ENCODE measurements at places on chromosomes 2 and 18. TPM values are rescaled to one million over a fixed set of nuclear protein-coding genes. Genes with fewer than 3 reads are reported as not detected.

TXNDC2 gene
- 0.28 TPM for total RNA-seq

IL37 gene
- 0.55 TPM for total RNA-seq

TLK1 gene
- total RNA-seq: 112 TPM

DNA sequence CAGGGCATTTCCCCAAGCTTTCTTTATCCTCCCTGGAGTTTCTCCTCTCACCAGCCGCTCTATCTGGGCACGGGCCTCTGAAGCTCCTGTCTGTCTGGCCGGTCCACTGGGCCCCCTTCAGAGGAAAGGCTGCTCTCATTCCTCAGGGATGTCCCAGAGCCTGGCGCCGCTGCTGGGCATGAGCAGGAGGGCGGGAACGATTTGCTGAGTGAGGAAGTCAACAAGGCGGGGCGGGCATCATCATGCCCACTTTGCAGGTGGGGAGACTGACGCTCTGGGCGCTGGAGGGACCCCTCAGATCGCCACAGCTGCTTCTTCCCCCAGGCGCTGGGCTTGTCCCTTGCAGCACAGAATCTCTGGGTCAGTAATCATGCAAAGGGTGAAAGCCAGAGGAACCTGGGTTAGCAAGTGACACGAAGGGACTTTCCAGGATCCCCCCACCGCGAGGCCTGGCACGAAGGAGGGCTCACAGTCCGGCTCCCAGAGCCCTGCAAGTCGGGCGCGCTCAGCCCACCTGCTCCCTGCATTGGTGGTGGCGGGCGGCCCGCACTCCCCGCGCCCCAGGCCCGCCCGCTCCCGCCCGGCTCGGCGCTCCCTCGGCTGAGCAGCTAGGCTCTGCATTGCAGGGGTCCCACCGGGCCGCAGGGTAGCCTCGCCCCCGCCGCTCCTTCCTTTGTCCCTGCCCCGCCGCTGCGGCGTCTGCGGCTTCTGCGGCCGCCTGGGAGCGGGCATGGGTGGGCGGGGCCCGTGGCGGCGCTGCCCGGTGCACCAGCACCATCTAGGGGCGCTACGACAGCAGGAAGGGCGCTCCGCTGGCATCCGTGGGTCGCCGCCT, 157.8 kb downstream of the CYRIA start:
- H3K27me3 ChIP-seq: no peaks in the 10 kb centered on the region
- no peak overlapping the region for H3K27ac ChIP-seq
- no peaks in the 10 kb centered on the region for H3K4me1 ChIP-seq
- H3K36me3 ChIP-seq: no peaks in the 10 kb centered on the region

DNA sequence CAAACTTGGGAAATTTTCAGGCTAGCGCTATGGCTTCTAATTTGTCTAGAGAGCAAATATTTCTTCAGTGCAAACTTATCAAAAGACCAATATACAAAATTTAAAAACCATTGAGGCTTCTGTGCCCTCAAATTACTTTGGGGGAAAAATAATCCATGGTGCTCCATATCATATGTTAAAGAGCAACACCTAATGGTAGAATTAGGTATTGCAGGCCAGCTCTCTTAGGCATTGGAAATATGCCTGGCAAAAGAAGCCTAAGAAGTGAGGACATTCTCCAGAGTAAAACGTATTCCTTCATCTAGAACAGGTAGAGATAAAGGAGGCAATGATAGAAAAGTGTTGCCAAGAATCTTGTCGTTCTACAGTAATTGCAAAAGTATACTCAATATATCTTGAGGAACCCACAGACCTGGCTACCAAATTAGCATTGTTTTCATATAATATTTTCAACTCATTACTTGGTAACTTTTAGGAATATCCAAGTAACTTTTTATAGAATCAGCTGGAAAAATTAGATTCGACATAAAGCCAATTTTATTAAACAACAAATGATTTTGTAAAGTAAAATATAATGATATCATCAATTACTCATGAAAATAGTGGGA, 401.1 kb downstream of the BCL11A start:
- no peaks in the 10 kb centered on the region for H3K27me3 ChIP-seq
- H3K4me3 ChIP-seq: no peak overlapping the region
- no peak overlapping the region for H3K27ac ChIP-seq

GRCh38 chr2:1641523-1641922, 102.8 kb downstream of the PXDN start:
- H3K36me3 ChIP-seq: peaks cover 16% of the 10 kb centered on the region
- H3K27me3 ChIP-seq: no peaks in the 10 kb centered on the region
- no peak for DNase-seq
- no peaks in the 10 kb centered on the region for H3K4me1 ChIP-seq

DNA sequence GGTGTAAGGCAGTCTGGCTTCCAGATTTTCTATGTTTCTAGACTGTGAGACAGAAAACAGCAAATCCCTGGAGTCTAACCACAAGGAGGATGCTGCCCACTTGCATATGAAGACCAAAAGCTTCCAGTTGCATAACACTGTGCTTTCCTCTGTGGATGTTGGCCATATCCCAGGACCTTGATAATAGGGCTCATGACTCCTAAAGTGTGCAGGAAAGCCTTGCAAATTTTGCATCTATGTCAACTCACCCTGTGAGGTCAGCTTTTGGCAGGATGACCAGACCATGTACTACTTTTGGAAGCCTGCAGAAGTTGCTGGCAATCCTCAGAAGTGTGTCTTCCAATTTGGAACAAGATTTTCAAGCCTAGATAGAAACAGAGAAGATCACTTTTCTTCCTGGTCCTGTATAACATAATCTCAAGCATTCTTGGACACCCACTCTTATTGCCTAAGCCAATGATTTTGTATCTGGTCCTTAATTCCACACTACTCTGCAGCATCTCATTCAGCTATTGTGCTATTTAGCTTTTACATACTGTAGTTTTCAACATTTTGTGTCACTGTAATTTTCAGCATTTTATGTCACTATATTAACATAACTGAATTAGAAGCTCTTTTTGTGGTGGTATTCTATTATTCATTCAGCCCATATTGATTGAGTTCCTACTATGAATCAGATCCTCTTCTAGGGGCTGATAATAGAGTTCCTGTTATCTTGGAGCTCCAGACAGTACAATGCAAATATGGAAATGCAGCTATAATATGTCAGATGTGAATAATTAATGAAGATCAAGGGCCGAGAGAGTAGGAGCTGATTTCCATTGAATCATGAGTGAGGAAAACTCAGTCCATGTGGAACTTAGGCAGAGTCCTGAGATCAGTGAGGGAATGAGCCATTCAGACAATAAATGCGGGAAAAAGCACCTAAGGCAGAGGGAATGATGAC, 85.3 kb upstream of the RAB27B start:
- H3K36me3 ChIP-seq: no peaks in the 10 kb centered on the region
- H3K4me3 ChIP-seq: no peak overlapping the region
- DNase-seq: no peak

DNA sequence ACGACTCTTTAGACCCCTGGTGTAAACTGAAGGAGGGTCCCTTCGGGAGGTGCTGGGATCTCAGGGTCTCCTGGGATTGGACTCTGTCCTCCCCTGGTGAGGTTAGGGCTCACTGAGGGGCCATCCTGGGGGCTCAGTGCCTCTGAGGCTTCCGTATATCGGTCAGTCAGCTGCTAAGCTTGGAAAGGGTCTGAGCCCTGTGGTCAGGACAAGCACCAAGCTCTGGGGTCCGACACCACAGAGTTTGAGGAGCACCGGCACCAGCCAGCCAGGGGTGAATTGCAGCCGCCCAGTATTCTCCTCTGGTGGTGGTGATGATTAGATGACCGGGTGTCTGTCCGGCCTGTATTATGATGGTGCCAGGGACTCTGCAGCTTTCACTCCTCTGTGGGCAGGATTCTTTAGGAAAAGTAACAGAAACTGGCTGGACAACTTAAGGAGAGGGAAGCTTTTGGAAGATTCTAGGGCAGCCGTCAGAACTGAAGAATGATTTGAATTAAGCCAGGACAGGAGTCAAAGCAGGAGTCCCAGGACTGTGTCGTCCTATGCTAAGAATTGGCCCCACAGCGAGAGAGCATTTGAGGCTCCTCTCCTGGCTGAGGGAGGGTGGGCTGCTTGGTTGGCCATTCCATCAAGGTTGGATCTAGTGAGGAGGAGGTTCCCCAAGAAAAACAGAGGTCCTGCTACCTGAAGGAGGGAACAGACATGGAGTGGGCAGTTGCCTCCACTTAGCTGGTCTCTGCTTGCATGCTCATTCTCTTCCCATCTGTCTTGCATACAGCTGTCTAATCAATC, 158.6 kb upstream of the HS6ST1 start:
- H3K4me1 ChIP-seq: no peaks in the 10 kb centered on the region
- H3K27ac ChIP-seq: no peak overlapping the region
- no peaks in the 10 kb centered on the region for H3K27me3 ChIP-seq
- H3K4me3 ChIP-seq: no peak overlapping the region
- peaks cover 9% of the 10 kb centered on the region for H3K36me3 ChIP-seq
- DNase-seq: no peak

DNA sequence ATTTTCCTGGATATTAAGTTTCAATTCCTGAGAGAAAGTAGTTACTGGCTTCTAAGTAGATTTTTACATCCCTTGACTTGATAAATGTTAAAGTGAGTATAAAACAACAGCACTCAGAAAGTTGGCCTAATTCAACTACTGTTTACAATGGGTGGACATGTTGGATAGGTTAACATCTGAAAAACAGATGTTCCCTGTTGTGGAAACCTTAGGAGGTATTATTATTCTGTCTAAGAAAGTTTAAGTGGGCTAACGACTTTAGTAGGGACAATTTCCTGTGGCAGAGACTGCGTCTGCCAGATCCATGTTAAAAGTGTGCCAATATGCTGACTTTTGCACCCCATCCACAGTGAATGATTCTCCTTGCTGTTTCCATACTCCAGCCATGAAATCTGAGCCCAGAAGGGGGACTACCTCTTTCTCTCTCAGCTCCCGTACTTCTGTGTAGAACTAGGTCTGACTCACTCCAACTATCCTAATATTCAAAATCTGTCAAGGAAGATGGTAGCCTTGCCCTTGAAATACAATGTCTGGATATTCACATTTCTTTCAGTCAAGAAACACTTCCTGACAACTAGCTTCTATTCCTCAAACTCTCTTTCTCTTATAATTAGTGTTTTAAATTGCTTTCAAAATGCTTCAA, 327.5 kb upstream of the HNRNPA3 start:
- no peaks in the 10 kb centered on the region for H3K27me3 ChIP-seq
- no peak overlapping the region for H3K27ac ChIP-seq
- no peaks in the 10 kb centered on the region for H3K36me3 ChIP-seq
- no peak overlapping the region for H3K4me3 ChIP-seq
- no peaks in the 10 kb centered on the region for H3K4me1 ChIP-seq

DNA sequence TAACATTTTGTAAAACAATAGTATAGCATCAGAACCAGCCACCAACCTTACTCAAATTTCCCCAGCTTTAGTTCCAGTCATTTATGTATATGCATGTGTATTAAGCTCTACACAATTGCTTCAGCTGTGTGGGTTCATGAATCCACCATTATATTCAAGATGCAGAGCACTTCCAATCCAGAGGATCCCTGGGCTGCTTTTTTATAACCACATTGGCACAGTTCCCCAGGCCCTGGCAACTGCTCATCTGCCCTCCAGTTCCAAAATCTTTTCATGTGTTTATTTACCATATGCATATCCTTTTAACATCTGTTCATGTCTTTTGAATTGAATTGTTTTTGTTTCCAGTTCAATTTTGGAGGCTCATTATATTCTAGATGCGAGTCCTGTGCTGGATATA, 482.9 kb upstream of the HS6ST1 start:
- H3K27ac ChIP-seq: no peak overlapping the region
- no peak overlapping the region for H3K4me3 ChIP-seq
- no peaks in the 10 kb centered on the region for H3K4me1 ChIP-seq
- no peaks in the 10 kb centered on the region for H3K27me3 ChIP-seq

GRCh38 chr2:222753251-222753824, 81.9 kb downstream of the MOGAT1 start:
- H3K27me3 ChIP-seq: no peaks in the 10 kb centered on the region
- no peak overlapping the region for H3K4me3 ChIP-seq
- no peaks in the 10 kb centered on the region for H3K36me3 ChIP-seq
- no peak for DNase-seq

DNA sequence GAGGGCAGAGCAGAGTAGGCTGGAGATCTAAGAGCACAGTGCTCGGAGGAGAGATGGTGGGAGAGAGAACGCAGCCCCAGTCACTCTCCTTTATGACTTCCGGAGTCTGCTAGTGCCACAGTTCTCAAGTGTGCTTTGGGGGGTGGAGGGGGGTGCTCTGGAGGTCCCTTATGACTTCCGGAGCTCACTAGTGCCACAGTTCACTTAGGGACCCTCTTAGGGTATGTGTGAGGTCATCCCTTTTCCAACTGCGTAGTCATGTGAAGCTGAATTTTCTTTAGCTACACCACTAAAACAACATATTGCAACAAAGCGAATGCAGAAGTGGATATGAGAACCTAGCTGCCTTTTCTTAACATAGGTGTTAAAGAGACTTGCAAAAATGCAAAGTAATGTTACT, 153.7 kb upstream of the KCTD1 start:
- no peak overlapping the region for H3K27ac ChIP-seq
- no peaks in the 10 kb centered on the region for H3K4me1 ChIP-seq
- H3K27me3 ChIP-seq: peaks cover 22% of the 10 kb centered on the region
- H3K4me3 ChIP-seq: no peak overlapping the region

DNA sequence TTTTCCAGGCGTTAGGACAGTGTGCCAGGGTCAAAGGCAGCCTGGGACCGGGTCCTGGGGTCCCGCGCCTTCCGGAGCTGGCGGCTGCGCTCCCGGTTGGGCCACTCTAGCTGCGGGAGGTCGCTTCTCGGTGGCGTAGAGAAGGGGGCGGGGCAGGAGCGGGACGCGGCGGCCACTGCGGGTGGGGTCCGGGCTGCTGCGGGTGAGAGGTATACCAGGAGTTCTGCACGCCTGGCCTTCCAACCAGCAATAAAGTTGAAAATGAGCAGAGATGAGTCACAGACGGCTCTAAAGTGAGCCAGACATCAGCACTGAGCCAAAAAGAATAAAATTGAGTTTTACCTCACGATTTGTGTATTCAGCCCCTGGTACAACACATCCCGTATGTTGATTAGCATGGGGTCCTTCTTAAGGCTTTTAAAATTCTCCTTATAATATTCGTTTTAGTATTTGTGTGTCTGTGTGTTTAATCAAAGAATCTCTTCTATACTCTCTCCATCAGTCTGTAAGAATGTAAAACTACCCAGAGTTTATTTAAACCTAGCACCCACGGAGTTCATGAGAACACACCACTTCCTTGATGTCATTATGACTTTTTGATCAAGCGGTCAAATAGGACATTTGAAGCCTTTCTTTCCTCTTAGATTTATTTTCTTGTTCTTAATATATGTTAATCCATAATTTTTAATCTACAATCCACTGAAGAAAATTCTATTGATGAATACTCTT, at the start of gene C1GALT1C1L:
Gene C1GALT1C1L, minus strand, starts transcription at position 108 of the 729 bp plus-strand sequence. Its CDS starts 107 bp downstream, at position 1.
- H3K27ac ChIP-seq: no peak within 1 kb of the TSS
- H3K4me1 ChIP-seq: no peaks in the 10 kb centered on the region
- H3K4me3 ChIP-seq: no peak within 1 kb of the TSS
- no peak for DNase-seq
- H3K27me3 ChIP-seq: no peaks in the 10 kb centered on the region

- H3K36me3 ChIP-seq: peaks cover 18% of the 10 kb centered on the region
- H3K4me1 ChIP-seq: no peaks in the 10 kb centered on the region
- no peak for DNase-seq
- no peak overlapping the region for H3K27ac ChIP-seq
- H3K4me3 ChIP-seq: no peak overlapping the region
- H3K27me3 ChIP-seq: no peaks in the 10 kb centered on the region
Observed at GRCh38 chr2:191333911-191334357, 88.7 kb downstream of the MYO1B start.

All from H9 (cell line).